AML-193 (cell line): ENCODE measurements at places on chromosomes 1 and 21.

DNA sequence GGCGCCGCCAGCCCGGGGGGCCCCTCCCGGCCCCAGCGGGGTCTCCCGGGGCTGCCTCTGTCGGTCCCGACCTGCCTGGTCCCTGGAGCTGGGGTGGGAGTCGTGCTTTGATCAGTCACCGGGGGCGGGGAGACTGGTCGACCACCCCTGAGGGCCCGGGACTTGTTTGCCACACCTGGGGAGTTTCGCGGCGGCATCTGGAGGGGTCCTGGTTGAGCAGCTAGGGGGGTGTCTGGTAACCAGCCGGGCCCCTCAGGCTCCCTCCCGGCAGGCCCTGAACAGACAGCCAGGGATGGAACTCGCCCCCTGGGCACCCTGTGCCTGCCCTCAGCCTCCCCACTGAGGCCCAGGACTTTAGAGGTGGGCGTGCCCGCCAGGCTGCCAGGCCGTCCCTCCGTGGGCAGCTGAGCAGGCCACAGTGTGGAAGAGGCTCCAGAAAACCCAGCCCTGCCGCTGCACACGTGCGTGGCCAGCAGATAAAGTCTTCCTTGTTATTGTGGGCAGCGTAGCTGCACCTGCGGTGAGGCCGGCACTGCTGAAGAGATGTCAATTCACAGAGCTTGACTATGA lies 13.3 kb upstream of the SAMD11 start:
- no peak for DNase-seq

- DNase-seq, result no peak
Observed at GRCh38 chr21:35517865-35518264, 468.8 kb upstream of the RUNX1 start.

DNA sequence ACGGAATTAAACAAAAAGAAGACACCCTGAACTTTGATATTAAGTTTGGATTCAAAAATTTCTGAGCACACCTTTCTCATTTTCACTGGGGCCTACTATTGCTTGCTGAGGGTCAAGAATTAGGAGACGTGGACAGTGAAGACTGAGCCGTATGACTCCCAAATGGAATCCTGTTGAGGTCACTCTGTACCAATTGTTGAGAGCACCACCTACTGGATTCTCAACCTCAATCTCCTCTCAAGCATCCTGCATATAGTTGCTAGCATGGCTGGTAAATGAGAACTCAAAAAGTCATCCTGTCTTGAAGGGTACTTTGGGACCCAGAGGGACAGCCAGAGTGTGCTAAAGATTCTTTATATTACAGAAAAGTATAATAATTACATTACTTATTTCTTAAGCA lies 20.2 kb upstream of the MTR start:
- no peak for DNase-seq

DNA sequence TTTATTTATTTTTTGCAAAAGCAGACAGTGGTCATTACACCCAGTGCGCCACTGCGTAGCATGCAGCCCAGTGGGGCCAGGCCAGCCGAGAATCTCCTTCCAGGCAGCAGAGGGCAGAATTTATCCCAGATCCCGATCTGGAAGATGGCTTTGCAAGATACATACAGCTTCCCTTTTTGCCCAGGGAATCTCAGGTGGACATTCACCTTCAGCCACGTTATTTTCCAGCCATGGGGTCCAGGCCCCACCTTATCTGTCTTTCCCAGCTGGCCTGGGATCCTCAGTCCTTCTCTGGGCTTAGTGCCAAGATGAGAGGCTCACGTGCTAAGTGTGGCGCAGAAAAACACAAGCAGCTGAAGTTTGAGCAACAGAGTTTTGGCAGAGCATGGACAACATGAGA lies 123.6 kb downstream of the AJAP1 start:
- no peak for DNase-seq

GRCh38 chr21:44269090-44269489 lies 7.4 kb upstream of the DNMT3L start:
- no peak for DNase-seq

DNA sequence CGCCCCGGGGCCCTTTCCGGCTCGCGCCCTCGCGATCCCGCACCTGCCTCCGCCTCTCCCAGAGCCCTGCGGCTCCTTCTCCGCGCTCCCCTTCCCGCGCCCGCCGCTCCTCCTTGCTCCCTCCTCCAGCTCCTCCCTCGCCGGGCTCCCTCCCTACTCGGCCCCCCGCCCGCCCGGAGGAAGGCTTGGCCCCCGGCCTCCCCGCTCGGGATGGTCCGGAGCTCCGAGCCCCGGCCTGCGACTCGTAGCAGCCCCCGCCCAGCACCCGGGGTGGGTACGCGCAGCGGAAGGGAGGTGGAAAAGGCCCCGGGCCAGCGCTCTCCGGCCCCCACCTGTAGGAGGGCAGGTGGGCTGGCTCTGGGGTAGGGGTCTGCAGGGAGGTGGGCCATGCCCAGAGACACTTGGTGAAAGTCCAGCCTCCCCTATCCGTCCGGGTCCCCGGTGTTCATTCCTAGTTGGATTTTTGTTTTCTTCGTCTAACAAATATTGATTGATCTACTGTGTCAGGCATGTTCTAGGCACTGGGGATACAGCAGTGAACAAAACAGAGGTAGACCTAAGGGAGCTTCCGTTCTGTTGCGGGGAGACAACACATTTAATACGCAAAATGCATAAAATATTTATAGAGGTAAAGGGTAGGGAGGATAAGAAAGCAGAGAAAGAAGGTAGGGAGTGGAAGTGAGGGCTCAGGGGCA lies at the start of gene HTR1D:
TSS of gene HTR1D (minus strand) at position 82 of the 695 bp plus-strand sequence. CDS start 23,283 bp downstream, outside the sequence.
- no peak for DNase-seq

DNA sequence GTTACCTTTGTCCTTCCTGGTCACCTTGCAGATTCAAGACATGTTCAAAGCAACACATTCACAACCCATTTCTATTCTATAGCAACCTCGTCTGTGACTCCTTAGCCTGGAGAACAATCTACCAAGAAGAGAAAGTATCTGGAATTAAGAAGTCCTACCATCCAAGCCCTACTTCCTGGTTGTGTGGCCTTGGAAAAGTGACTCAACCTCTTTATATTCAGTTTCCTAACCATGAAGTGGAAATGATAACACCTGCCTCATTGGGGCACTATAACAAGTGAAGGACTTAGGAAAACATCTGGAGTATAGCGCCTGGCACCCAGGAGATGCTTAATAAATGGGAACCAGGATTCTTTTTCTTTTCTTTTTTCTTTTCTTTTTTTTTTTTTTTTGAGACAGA lies 36.5 kb upstream of the SRRM1 start:
- no peak for DNase-seq

GRCh38 chr1:193143285-193143684 lies 21.5 kb downstream of the CDC73 start:
- no peak for DNase-seq

DNA sequence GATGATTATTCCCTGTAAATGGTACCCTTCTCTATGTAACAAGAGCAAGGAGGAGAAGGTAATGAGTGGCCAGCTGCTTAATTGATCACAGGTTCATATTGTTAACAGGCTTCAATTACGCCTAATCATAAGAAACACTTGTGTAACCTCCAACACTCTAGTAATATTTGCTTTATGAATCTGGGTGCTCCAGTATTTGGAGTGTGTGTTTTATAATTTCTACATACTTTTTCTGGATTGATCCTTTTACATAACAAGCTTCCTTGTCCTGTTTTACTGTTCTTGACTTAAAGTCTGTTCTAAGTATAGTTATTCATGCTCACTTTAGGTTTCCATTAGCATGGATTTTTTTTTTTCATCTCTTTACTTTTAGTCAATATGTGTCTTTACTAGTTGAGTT lies 984.2 kb downstream of the AMY1C start:
- DNase-seq, result no peak

DNA sequence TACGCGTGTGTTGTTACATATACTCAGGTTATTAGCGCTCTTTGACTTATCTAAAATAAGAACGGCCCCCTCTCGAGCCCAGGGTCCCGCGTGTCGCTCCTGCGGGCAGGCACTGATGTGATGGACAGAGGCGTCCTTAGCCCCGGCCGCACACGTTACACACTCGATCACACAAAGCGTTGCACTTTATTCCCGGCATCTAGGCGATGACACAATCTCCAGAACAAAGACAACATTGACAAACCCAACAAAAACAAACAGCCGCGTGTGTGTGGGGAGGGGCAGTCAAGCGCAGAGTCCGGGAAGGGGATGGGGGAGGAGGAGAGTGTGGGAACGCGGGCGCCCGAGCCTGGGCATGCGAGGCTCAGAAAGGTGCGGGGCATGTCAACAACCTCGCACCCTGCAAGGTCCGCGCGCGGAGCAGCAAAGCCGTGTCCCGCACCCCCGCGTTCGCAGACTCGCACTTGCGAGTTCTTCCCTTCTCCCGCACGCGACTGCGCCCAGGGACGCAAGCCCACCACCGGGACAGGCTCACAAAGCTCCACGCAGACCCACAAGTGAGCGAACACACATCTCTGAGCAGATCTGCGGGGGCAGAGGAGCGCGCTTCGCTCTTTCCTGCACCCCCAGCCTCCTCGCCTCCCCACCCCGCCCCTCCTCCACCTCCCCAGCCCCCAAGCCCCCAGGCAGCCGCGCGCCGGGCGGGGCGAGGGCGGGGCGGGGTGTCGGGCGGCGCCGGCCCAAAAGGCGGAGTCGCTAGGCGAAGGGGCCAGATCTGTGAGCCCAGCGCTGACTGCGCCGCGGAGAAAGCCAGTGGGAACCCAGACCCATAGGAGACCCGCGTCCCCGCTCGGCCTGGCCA lies at the start of gene EFNA1:
TSS of gene EFNA1 (plus strand) at position 772 of the 862 bp plus-strand sequence. CDS start 102 bp downstream, outside the sequence.
- DNase-seq, result no peak

DNA sequence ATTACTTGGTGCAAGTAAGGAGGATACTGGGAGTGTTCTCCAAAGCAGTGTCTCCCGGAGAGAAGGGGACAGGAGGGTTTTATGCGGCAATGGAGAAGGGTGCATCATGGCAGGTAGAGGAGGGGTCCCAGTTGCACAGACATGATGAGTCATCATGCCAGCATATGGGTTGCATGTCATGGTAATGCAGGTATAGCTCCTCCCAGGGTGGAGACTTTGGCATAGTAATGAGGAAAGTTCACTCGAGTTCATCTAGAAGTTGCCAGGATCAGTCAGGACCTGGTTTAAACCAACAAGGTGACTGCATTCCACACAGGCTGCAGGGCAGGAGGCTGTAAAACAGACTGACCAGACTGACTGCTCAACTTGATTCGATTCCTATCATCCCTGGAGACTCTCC lies 355.7 kb upstream of the DUSP10 start:
- no peak for DNase-seq

DNA sequence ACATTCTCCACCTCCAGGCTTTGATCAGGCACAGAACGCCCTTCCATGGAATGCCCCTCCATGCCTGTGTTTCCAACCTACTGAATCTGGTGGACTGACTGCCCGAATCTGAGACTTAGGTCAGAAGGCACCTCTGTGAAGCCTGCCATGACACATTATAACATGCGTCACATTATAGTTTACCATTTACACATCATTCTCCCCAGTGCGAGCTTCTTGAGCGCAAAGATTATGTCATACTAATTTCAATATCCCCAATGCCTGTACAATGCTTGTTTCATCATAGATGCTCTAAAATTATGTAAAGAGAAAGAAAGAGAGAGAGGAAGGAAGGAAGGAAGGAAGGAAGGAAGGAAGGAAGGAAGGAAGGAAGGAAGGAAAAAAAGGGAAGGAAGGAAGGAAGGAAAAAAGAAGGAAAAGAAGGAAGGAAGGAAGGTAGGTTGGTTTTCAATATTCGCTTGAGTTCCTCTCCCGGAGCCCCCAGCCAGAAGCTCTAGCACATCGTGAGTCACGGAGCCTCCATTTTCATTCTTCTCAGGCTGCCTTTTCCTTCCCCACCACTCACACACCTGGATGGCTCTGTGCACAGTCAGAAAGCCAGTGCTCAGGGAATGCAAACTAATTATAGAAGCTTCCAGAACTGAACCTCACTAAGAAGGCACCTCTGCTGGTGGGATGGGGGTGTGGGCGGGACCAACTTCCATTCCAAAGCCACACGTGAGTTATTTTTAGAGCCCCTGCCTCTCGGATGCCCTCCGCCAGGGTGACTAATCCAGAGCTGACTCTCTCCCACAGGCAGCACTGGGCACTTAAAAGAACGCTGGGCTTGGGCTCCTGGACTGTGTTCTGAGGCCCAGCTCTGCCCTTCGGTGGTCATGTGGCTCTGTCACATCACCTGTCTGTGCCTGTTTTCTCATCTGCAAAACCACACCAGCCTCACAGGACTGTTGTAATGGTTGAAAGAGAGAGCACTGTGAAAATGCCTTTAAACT lies 27.4 kb downstream of the LAMB3 start:
- DNase-seq, result no peak

DNA sequence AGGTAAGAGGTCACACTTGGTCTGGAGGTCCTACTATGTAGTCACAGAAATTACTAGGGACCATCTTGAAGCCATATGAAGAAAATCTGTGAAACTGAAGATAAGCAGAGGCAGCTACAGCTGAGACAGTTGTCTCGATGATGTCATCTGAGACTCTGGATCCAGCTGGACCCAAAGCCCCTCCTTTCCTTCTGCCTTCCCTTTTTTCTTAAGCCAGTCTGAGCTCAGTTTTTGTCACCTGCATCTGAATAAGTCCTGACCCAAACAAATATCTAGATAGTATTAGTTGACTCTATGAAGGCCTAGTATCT lies 143.3 kb downstream of the ETS2 start:
- DNase-seq, result no peak

- DNase-seq, result no peak
Observed at GRCh38 chr1:220391491-220391890, 119.2 kb upstream of the RAB3GAP2 start.

DNA sequence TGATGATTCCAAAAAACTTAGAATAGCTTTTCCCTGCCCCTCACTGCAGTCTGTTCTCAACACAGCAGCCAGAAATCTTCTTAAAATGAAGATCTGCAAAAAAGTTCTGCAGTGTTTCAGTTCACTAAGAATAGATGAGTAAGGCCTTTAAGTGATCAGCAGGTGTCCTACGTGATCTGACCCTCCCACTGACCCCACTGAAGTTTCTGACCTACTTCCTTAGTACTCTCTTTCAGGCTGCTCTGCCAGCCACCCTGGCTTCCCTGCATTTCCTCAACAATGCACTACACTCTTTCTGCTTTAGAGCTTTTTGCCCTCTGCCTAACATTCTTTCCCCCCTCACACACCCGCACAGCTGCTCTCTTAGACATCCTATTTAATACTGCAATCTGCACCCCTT lies 182.5 kb downstream of the AKT3 start:
- no peak for DNase-seq

- DNase-seq, result no peak
Observed at GRCh38 chr1:10761503-10762152, 34.8 kb downstream of the CASZ1 start.

DNA sequence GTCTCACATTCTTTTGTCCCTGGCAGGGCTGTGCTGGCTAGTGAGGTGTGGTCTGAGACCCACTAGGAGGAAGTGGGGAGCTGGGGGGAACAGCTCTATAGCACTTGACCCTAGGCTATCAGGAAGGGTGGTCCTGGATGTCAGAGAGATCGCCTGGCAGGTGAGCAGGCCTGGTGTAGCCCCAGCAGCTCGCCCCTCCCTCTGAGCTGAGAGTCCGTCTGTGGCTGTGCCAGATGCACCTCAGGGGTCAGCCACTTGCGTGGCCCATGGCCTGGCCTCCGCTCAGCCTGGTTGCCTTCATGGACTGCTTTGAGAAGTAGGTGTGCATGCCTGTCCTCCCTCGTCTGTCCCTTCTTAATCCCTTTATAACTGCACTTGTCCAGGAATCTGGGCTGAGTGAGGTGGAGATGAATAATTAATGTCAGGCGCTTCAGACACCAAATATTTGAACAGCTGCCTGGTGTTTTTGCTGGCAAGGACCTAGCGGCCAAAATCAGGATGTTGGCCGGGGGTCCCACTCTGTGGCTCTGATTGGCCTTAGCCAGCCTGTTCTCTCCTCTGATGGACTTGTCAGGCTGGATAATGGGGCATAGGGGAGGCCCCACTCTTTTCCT lies 30.5 kb downstream of the TMEM53 start:
- no peak for DNase-seq
